Cortex of kidney (tissue), 1 donor: ENCODE measurements at places on chromosomes 16 and 17.

DNA sequence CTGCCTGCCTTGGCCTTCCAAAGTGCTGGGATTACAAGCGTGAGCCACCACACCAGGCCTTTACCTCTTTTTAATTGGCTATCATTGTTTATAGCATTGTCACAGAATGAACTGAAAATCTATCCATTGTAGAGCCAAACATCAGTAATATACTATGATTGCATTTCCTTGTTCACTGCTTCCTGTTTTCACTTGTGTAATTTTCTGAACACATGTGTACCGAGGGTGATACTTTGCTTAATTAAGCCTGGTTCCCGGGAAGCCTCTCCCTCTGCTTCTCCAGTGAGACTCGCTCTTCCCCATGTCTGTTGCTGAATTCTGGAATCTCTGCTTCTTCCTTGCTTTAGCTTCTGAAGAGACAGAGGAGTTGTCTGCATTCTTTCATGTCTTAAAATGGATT lies 33.1 kb downstream of the POLR3E start:
- DNase-seq = no peak

- no peak for DNase-seq
These were observed 1.1 kb upstream of the PPL start for GRCh38 chr16:4937782-4938682.

GRCh38 chr17:60314423-60314822 lies 77.5 kb downstream of the USP32 start:
- DNase-seq = no peak

DNA sequence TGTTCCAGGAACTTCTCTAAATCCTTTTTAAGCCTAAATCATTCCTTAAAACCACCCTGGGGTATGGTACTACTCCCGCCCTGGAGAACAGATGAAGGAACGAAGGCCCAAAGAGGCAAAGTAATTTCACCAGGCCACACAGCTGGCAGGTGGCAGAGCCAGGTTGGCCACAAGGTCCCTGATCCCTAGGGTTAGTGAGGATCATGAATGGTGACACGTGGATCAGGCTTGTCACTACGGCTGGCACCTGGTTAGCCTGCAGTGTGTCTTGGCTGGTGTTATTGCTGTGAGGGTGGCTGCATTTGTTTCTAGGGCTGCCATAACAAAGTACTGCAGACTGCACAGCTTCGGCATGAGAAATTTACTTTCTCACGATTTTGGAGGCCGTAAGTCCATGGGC lies 26.0 kb upstream of the ZNF423 start:
- no peak for DNase-seq

- DNase-seq = no peak
These were observed 570 bp upstream of the CFDP1 start for GRCh38 chr16:75433732-75434413.

DNA sequence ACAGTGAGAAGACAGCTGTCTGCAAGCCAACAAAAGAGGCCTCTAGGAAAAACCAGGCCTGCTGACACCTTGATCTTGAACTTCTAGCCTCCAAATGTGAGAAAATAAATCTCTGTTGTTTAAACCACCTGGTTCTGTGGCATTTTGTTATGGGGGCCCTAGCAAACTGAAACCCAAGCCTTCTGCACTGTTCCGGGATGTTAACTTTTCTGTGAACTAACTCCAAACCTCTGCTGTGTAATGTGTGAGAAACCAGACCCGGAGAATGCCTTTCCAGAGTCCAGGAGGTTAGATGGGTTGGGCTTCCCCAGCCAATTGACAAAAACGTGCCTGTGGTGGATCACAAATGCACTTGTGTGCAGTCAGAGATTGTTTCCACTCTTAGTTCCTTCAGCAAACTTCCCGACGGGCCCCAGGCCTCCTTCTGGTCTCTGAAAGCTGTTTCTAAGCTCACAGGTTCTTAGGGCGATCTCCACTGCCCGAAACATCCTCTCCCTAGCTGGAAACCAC lies 13.6 kb upstream of the GGA2 start:
- no peak for DNase-seq

DNA sequence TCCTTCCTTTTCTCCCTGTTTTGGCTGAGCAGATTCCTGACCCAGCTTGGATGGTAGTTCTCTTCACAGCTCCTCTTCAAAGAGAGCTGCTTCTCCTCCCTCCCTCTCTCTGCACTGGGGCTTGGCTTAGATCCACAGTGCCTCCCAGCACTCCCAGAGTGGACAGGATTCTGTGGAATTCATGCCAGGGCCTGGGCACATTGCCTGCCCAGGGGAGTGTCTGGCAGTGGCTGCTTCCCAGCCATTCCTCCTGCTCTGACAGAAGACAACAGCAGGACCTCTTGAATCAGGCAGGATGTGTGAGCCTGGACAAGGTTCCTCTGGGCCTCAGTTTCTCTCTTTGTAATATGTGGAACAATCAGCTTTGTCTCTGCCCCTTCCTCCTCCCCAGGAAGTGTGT lies 4.5 kb upstream of the MMP28 start:
- DNase-seq = no peak

GRCh38 chr17:51006601-51007000 lies 114.1 kb downstream of the SPAG9 start:
- DNase-seq = no peak

DNA sequence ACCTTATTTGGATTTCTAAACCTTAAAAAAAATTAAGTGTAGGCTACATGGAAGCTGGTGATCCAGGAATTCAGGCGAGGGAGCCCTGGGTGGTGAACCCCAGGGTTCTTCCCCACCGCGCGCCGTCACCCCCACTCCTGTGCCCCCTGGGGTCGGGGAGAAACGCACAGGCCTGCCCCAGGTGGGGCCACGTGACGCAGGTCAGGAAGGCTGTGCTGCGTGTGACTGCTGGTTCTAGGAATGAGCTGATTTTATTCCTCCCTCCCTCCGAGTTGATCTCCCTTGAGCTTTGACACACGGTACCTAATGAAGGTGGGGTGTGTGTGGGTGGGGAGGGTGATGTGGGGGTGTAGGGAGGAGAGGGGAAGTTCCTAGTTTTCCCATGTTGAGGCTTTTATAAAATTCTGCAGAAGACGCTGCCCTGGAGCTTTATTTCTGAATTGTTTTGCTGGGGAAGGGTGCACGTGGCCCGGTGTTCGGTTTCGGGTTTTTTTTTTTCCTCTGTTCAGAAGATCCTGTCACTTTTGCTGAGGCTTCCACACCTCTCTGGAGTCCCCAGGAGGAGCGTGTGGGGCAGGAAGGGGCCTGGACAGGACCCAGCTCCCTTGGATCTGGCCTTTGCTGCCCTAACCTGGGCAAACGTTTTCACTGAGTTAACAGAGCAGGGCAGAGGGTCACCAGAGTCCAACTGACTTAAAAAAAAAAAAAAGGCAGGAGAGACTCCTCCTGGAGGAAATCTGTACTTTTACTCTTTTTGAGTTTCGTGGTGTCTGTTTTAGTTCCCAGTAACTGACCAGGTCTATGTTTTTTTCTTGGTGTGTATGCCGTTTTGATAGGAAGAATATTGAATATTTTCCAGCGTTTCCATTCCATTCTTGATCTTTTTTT lies 55.8 kb upstream of the GSE1 start:
- no peak for DNase-seq

DNA sequence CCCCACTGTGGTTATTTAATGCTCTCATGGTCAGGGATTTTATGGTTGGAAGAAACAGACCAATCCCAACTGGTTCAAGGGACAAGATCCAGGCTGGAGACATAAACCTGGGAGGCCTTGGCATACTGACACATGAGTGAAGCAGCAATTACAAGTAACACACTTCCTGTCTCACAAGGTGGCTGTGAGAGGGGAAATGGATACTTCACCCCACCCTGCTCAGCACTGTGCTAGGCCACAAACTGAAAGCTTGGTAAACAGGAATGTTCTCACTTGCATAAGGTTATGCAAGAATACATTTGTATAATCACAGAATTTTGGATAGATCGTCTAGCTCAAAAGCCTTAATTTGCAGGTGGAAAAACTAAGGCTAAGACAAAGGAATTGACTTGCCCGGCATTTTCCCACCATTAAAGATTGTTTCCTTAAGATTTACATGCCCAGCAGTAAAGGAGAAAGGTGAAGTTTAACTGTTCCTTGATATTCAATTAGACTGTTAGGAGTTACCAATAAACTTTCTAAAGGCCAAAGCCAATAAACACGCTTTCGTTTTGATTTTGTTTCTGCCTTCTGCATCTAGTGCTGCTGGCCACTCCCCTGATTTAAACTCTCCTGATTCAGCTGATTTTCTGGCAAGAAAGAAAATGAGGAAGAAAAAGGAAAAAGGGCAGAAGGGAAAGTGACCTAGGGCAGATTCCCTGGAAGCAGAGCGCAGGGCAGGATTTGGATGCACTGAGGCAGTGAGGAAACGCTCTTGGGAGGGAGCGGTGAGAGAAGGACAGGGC lies 215.6 kb upstream of the CDH5 start:
- no peak for DNase-seq
